ENCODE measurements at places on chromosomes 3 and 15.

DNA sequence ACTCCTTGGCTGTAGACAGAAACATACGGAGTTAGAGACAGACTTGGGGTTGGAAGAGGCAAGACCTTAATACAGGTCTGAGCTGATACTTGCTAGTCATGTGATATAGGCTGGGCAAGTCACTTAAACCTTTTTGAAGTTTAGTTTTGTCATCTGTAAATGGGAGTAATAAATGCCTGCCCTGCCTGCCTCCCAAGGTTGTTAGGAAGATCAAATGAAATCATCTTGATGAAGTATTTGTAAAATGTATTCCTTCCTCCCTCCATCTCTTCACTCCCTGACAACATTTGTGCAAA lies 2.9 kb downstream of the PXK start:
- DNase-seq = no peak

DNA sequence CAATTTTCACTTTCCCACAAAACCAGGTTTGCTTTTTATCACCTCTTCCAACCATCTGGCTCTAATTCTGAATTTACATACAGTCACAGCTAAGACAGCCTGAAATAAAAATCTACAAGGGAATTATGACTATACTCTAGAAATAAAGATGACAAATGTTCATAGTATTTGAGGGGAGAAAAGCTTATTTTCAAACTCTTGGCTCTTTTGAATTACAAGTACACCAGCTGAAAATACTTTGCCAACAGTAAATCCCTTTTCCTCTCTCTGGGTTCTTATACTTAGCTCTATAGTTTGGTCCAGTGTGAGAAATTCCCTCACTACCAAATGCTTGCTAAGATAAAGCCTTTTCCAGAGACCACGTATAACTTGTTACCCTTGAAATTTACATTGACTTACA lies 1037.9 kb downstream of the ROBO1 start:
- DNase-seq = no peak

DNA sequence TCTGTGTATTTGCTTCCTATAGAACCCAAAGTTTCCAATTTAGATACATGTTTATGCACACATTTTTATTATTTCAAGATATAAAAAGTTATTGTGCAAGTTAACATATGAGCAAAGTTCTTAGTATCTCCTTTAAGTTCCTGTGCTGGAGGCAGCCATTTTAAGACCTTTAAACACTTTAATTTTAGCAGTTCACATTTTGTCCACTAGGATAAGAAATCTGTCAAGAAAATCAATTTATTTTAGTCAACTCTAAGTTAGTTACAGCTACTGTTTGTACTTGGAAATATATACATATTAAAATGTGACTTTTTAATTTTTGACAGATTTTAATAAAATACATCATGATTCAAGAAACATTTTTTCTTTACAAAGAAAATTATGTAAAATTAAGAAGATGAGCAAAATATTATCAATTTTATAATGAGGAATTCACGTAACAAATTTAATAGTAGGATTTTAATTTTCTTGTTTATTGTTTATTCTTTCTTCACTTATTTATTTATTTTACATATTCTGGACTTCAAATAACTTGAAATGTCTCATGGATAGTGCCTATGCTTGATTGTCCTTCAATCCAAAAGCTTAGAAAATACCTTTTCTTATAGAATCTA lies 402.6 kb upstream of the GBE1 start:
- no peak for DNase-seq

- no peak for DNase-seq
These were observed 12.8 kb downstream of the AKAP13 start for GRCh38 chr15:85393210-85393609.

- DNase-seq = no peak
These were observed 41.6 kb downstream of the POLG start for GRCh38 chr15:89293012-89293411.

DNA sequence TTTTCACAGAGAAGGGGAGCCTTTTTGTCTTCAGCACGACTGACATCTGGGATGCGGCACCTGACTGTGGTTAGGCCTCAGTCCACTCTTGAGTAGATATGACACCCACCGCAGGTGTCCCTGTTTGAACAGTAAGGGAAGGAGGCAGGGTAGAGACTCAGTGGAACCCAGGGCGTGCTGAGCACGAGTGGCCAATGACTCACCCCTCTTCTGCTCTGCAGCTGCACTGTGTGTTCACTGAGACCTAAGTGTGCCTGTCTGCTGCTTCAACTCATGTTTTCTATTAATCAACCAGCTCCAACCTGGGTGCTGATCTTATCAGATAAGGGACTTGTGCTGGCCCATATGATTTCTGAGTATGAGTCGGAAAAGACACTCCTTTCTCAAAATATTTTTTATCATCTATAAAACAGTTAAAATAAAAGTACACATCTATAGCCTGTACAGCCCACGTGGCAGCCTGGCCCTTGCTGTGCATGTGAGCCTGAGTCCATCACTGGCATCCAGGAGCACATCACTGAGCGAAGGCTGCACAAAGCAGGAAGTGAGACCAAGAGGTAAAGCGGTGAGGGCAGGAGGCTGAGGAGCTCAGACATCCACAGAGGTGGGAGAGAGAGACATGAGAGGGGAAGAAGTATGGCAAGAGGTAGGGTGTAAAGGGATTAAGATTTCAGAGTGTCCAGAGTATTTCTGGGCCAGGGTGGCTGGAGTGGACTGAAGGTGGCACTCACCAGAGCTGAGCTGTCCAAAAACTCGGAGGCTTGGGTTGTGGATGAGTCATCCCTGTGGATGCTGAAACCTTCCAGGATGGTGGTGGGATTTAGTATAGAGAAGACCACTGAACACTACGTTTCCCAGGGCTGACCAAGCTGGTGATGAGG lies 49.2 kb downstream of the SLC41A3 start:
- no peak for DNase-seq

DNA sequence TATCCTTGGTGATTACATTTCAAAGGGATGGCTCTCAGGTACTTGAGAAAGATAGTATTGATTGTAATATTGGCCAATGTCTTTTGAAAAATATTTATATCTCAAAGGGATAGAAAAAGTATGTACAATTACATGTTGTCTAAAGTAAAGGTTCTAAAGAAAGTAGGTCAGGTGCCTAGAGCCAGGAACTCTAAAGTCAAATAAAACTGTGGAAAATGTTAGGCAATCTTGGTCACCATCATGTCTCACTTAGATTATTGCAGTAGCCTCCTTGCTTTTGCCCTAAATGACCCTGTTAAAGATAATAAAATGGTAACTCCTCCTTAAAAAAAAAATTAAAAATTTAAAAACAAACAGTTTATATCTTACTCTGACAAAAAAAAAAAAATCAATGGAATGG lies 198.5 kb upstream of the ARPP21 start:
- no peak for DNase-seq

- DNase-seq = no peak
These were observed 331.2 kb upstream of the DCBLD2 start for GRCh38 chr3:99232696-99233095.

All from fibroblast of skin of left quadriceps (primary cell).